Activated CD4-positive, alpha-beta T cell treated with anti-CD3 and anti-CD28 coated beads, Interleukin-2, amount 50 U/mL, for 4 hours (primary cell): ENCODE measurements at places on chromosomes 2 and 18.

DNA sequence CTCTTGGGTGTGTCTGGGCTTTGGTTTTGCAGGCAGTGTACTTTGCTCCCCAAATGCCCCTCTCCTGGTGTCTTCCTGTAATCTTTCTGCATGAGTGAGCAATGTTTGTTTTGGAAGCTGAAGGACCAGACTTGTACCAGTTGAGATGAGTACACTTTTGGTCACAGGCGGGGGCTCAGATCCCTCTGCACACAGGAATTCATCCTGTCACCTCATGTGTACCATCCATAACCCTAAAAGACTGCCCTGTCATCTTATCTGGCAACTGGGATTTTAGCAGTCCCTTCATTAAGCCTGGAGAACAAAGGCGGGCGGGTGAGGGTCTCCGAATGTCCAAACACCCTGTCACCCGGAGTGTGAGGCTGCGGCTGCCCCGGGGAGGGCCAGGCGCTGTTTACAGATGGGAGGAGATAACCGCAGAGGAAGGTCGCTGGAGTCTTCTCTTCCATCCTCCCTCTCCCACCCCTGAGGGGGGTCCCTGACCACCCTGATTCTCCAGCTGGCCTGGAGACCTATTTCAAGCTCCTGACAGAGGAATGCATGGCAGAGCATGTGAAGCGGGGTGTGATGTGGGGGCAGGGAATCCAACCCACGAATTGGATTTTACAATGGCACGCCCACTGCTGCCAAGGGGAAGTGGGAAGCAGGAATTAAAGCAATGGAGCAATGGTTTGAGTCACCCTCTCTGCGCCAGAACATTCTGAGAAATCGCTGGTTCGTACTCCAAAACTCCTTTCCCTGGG lies 158.2 kb upstream of the MYCN start:
- no peak for DNase-seq

- DNase-seq: no peak
Observed at GRCh38 chr2:20490300-20491181, 43.7 kb downstream of the RHOB start.

DNA sequence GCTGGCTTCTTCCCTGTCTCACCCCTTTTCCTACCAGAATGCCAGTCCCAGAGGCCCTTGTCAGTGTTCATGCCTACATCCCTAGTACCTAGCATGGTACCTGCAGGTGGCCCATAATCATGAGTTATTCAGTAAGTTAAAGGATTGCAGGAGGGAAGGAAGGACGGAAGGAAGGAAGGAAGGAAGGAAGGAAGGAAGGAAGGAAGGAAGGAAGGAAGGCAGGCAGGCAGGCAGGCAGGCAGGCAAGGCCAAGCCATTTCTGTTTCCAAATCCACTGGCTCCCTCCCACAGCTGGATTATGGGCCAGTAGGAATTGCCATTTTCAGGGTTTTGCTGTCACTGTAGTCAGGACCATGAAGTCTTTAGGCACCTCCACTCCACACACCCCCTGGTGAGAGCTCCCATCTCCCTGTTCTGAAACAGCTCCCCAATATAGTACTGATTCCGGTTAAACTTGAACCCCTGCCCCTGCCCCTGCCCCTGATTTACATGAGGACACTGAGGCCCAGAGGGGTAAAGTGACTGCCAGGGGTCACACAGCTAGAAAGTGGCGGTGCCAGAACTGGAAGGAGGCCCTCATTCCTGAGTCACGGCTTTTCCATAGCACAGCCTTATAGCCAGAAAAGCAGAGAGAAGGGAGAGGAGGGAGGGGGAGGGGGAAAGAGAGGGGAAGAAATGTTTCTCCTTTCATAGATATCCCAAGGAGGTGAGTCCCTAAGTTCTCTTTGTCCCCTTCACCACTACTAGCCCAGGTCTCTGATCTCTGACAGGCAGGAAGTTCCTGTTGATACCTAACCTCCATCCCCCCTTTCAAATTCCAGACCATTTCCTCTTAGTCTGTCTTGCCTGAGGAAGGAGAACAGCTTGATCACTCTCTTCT lies 12.2 kb upstream of the TNS1 start:
- DNase-seq: no peak

DNA sequence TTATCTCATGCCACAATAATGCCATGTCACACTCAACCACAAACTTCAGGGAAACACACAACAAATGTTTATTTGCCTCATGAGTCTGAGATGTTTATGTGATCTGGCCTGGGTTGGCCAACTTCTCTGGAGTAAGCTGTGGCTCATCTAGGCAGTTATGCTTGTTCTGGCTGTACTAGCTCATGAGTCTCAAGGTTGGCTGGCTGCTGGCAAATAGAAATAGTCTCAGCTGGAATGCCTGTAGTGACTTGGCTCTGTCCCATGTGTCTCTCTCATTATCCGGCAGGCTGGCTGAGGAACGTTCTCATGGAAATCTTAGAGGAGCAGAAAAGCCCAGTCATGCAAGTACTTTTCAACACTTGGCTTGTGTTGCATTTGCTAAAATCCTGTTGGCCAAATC lies 234.9 kb upstream of the CDH2 start:
- no peak for DNase-seq

DNA sequence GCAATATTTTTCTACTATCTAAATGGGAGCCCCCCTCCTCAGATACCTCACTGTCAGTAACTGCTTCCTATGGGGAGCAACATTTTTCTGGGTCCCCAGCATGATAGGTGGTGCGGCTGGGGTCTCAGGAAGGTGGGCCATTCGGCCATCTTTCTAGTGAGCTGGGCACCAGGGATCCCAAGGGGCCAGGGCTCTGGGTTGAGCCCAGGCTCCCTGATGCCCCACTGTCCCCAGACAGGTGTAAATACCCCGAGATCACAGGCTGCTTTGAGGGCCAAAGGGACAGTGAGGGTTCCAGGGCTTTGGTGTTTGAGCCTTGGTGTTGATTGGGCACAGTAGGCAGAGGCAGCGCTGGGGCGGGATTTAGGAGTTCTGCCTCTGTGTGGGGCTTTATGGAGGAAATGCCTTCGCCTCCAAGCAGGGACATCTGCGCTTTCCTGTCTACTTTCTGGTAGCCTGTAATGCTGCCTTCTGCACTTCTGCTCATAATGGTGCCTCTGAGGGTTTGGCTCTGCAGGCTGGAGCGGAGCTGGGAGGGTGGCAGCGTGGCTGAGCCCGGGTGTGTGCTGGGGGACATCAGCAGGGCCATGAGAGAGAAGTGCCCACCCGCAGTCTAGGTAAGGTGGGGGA lies 5.3 kb downstream of the ITM2C start:
- DNase-seq: no peak

GRCh38 chr2:222427646-222428301 lies 3.4 kb downstream of the SGPP2 start:
- no peak for DNase-seq

GRCh38 chr2:100869120-100869519 lies 49.2 kb downstream of the NPAS2 start:
- DNase-seq: no peak

DNA sequence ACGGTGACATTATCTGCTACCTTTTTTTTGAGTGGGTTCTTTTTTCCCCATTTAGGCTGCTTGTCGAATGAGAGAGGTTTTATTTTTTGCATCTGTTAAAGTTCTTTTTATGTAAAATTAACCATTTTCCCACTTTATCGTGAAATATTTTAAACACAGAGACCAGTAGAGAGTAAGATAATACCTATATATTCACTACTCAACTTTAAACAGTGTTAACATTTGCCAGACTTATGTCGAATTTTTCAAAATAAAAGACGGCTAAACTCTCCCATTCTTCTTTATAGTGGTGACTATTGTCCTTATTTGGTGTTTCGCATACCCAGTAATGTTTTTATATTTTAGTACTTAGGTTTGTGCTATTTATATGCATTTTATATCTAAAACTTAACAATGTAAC lies 743 bp upstream of the PUS10 start:
- no peak for DNase-seq

GRCh38 chr2:136219963-136220362 lies 102.0 kb upstream of the CXCR4 start:
- no peak for DNase-seq

- DNase-seq: no peak
Observed at GRCh38 chr2:67389286-67389685, 7.8 kb upstream of the ETAA1 start.

- DNase-seq: no peak
Observed at GRCh38 chr2:126703311-126703710, 47.4 kb downstream of the GYPC start.
